Motor neuron (in vitro differentiated cells): ENCODE measurements at places on chromosomes 11 and 22. TPM values are rescaled to one million over a fixed set of nuclear protein-coding genes. Genes with fewer than 3 reads are reported as not detected.

DNA sequence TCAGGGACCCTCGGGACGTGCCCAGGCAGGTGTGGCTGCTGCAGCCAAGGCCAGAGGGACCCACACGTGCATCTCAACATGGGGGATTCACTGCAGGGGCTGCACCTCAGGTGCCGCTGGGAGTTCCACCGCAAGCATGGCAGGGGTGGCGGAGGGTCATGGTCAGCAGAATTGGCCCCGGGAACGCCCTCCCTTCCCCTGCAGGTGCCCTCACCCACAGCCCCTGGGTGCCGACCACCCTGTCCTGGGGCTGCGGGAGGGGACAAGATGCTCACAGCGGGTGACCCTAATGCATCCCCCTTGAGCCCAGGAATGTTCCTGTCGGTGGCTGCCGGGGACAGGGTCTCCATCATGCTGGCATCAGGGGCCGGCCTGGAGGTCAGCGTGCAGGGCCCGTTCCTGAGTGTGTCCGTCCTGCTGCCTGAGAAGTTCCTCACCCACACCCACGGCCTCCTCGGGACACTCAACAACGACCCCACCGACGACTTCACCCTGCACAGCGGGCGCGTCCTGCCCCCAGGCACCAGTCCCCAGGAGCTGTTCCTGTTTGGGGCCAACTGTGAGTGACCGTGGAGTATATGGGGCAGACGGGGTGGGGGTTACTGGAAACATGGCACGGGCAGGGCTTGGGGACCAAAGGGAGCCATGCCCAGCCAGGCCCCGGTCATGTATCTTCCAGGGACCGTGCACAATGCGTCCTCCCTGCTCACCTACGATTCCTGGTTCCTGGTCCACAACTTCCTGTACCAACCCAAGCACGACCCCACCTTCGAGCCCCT, 5.8 kb downstream of the SUSD2 start:
- ATAC-seq = no peak

The APOBEC3A gene
- 0.13 and 0.16 TPM in 2 replicates for total RNA-seq

DNA sequence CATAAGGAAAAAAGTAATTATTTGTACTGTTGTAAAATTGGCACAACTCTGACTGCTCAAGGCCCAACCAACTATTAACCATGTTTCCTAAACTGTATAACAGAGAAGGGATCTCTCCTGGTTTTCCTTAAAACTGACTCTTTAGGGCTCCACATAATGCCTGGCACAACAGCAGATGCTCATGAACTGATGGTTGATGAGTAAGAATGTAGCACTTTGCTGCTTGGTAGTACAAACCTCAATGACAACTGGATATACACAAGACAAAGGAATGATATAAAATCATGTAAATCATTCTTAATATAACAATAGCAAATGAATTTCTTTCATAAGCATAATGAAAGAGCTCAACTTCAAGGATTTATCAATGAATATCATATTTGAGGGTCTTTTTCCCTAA, 11.7 kb downstream of the MSANTD2 start:
- no peak for ATAC-seq

DNA sequence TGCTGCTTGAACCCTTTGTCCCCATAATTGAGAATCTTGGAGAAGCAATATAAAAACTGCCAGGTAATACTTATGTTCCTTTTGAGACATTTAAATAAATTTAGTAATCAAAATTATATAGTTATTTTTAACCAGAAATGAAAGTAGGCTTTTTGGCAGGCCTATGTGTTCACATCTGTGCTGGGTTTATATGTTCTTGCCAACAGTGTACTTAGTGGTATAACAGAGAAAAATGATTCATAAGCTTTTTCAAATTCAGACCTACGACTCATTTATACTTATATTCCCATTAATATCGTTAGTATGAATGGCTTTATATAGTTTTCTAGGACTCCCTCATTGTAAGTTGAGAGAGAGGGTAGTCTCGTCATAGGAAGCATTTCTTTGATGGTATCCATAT, 79.0 kb downstream of the DDX10 start:
- no peak for ATAC-seq

GRCh38 chr11:78954696-78955095, 380.0 kb upstream of the NARS2 start:
- ATAC-seq = no peak

The OR52A1 gene
- total RNA-seq = 0.04 and 0.31 TPM in 2 replicates

DNA sequence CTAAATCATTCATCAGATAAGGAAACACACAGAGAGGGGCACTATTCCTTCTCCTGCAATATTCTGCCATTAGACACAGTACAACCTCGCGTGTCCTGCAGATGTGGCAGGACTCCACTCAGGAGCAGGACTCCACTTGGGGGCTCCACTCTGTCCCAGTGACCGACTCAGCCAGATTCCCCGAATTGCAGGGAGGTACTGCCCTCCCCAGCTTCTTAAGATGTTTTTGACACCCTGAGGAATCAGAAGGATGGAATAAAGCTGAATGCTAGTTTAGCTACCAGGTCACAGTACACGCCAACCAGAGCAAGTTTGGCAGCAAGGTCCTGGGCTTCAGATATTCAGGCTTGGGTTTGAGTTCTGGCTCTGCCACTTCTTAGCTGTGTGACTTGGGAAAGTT, 99.3 kb upstream of the USP47 start:
- no peak for ATAC-seq

DNA sequence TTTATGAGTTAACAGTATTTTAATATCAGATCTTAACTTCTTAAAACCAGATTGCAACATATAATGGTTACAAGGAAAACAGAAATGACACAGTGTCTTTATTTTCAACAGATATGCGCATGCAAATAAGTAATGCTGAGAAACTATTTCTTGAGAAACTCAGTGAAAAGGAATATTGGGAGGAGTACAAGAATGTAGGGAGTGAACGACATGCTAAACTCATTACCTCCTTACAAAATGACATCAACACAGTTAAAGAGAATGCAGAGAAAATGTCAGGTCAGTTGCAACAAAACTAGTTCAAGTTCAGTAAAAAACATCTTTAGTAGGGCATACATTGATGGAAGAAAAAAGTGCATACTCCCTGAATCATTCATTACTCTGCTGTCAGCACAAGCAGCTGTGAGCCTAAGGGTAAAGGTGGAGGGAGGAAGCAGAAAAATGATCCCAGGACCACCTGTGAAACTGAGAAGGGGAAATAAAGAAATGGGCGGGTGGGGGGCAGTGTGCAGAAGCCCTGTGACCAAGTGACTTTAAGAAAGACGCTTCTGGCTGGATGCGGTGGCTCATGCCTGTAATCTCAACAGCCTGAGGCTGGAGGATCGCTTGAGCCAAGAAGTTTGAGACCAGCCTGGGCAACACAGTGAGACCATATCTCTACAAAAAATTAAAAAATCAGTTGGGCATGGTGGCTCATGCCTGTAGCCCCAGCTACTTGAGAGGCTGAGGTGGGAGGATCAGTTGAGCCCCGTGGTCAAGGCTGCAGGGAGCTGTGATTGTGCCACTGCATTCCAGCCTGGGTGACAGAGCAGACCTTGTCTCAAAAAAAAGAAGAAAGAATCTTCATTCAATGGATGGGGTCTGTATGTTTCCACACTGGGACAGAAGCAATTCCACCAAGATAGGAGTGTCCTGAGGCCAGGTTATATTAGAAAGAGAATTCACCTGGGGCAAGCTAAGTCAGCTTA, 31.2 kb downstream of the CCDC83 start:
- peak; percentile 91 for ATAC-seq

The TBX10 gene
- total RNA-seq = not detected in 2 replicates

DNA sequence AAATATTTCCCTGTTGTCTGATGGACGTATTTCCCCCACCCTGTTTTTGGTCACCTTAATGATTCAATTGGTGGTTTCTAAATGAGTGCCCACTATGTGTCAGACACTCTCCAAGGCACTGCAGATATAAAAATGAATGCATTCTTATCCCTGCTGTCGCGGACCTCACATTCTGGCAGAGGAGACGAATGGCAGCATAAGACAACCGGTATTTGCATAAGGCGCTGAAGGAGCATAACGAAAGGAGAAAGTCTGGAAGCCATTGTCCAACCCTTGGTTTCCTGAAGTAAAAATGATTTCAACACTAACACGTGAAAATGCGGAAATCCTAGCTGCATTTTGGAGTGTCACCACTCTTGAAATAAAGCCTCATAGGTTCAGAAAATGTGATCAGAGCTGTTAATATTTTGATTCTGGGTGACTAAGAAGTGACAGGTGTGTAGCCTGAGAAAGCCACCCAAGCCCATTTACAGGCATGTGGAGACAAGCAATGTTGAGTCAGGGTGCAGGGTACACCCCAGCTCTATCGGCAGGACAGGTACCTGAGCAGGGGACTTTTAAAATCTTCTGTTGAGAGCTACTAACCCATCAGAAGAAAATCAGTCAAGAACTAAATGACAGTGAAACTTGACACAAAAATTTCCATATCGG, 10.1 kb upstream of the GAB2 start:
- no peak for ATAC-seq

The SLCO2B1 gene
- 0.16 and 0.69 TPM in 2 replicates for total RNA-seq

- ATAC-seq = no peak
Observed at GRCh38 chr11:44223238-44223637, 86.7 kb downstream of the ALX4 start.

The SIK2 gene
- total RNA-seq = 22.5 and 26.1 TPM in 2 replicates

The GSTT2B gene
- 6.1 and 7.9 TPM in 2 replicates for total RNA-seq

- no peak for ATAC-seq
Observed at GRCh38 chr11:121716060-121716459, 263.3 kb upstream of the SORL1-AS1 start.

- ATAC-seq = no peak
Observed at GRCh38 chr11:64859542-64860414, 15.3 kb upstream of the CDC42BPG start.

The CD59 gene
- 295 and 332 TPM in 2 replicates for total RNA-seq

The WBP2NL gene
- total RNA-seq = 0.37 TPM in 1 of 2 replicates, not detected in the other

The B4GALNT4 gene
- 8.9 and 9.7 TPM in 2 replicates for total RNA-seq

GRCh38 chr11:64250415-64251015, 815 bp upstream of the PLCB3 start:
- ATAC-seq = no peak
